ENCODE measurements at places on chromosomes 3 and 15.
A peak's percentile ranks its signal among the peaks of the same experiment; 100 is the strongest.

GRCh38 chr15:70101459-70102113 lies 3.9 kb upstream of the TLE3 start:
- no peak for DNase-seq

- DNase-seq = no peak
These were observed 43.3 kb upstream of the SLCO2A1 start for GRCh38 chr3:134072881-134073582.

DNA sequence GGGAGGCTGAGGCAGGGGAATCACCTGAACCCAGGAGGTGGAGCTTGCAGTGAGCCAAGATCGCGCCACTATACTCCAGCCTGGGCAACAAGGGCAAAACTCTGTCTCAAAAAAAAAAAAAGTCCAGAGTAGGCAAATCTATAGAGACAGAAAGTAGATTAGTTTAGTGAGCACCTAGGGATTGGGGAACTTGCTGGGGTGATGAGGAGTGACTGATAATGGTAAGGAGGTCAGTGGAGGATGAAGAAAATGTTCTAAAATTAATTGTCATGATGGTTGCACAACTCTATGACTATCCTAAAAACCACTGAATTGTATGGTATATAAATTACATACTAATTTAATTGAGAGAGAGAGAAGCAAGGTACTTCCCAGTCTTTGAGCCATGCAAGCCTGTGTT lies 27.8 kb upstream of the LYZL4 start:
- no peak for DNase-seq

GRCh38 chr3:187403768-187404288 lies 35.6 kb downstream of the RTP4 start:
- DNase-seq = no peak

GRCh38 chr3:172256101-172256734 lies 192.0 kb downstream of the GHSR start:
- no peak for DNase-seq

- DNase-seq = no peak
These were observed 17.7 kb downstream of the FRMD4B start for GRCh38 chr3:69368129-69368741.

DNA sequence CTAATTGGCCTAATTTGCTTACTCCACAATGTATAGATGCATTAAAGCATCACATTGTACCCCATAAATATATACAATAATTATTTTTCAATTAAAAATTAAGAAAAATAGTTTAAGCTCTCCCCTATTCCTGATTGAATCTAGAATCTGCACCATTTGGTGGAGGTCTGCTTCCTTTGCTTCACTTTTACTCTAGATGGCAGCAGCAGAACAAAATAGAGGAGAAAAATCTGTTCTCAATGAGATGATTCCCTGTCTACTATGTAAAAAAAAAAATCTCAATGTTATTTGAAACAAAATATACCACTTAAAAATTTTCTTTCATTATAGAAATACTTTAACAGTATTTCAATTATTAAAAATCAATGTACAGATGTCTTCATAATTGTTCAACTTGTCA lies 109.6 kb upstream of the FXR1 start:
- no peak for DNase-seq

GRCh38 chr3:197425485-197426120 lies 127.2 kb upstream of the DLG1 start:
- DNase-seq = no peak

- no peak for DNase-seq
These were observed 78.1 kb upstream of the RNF7 start for GRCh38 chr3:141659821-141660613.

GRCh38 chr3:188918093-188918492 lies 253.7 kb upstream of the TPRG1 start:
- DNase-seq = no peak

GRCh38 chr15:78077871-78078210 lies 330 bp upstream of the TBC1D2B start:
- DNase-seq = no peak

- no peak for DNase-seq
These were observed 52.4 kb downstream of the IL20RB start for GRCh38 chr3:137010137-137010536.

DNA sequence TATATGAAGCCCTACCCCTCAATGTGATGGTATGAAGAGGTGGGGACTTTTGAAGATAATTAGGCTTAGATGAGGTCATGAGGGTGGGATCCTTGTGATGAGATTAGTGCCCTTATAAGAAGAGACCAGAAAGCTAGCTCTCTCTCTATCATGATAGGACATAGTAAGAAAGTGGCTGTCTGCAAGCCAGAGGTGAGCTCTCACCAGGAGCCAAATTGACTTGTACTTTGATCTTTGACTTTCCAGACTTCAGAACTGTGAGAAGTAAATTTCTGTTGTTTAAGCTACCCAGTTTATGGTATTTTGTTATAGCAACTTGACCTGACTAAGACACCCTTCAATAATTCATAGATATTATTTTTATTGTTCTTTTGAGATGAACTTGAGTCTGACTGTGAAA lies 29.9 kb upstream of the MRPL3 start:
- DNase-seq = no peak

GRCh38 chr3:112531358-112531781 lies 30.4 kb downstream of the ATG3 start:
- no peak for DNase-seq

DNA sequence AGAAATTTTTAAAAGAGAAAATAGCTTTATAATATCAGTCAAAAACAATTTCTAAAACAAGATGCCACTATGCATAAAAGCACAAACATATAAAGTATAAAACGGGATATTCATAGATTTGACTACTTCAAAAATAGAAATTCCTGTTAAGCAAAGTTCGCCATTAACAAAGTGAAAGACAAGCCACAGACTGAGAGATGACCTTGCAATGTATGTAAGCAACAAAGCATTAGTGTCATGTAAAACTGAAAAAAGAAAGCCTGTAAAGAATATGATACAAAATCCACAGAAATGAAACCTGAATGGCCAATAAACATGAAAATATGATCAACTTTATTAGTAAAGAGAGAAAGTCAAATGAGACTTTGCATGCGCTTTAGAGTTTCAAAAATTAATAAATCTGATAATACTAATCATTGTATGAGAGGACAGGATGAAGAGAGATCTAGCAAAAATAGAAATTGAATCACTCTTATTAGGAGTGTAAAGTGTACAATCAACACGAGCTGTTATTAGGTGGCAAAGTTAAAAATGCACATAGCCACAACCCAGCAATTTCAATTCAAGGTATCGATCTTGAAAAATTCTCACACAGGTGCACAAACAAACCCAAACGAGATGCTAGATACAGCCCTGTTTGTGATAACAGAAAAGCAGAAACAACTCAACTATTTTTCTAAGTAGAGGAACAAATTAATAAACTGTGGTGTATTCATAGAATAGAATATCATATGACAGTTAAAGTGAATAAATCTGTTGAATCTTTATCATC lies 173.6 kb downstream of the MECOM start:
- no peak for DNase-seq

GRCh38 chr3:38374221-38374620 lies 27.6 kb downstream of the XYLB start:
- peak; percentile 48 for DNase-seq

GRCh38 chr15:99135194-99135593 lies 30.3 kb downstream of the SYNM start:
- no peak for DNase-seq

DNA sequence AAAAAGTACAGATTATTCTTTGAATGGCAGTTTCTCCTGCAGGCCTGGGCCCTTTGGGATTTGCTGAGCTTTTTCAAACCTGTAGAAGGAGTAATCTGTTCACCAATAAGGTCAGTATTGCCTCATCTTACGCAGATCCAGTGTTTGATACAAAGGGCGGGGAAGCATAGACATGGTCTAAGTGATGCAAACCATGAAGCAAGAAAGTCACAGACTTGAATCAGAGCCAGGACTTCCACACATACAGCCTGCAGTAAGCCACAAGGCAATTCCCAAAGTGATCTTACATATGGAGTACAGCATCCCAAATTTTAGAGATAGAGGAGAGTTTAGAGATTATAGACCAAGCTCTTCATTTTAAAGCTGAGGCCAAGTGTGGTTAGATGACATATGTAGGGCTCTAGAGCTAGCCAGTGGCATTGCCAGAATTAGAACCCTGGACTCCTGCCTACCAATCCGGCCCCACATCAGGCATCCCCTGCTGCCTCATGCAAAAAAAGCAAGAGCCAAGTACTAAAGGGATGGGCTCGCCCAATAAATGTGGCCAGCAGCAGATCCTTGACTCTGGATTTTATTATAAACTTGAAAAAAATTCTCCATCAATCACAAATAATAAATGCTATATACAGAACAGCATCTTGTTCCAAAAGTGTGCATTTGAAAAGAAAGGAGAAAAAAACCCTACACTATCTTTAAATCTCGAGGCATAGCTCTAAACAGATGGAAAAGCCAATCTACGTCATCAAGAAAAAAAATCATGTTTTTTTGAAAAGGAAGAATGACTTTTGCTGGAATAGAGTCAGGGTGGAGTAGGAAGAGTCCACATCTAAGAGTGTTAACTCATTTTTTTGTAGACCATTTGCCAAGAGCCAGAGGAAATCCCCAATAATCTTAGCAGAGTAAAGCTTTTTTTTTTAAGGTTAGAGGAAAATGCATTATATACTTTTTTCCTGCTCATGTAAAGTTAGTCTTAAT lies 24.0 kb downstream of the ABI3BP start:
- DNase-seq = no peak

- no peak for DNase-seq
These were observed 3.2 kb downstream of the MAP2K1 start for GRCh38 chr15:66389859-66390381.

DNA sequence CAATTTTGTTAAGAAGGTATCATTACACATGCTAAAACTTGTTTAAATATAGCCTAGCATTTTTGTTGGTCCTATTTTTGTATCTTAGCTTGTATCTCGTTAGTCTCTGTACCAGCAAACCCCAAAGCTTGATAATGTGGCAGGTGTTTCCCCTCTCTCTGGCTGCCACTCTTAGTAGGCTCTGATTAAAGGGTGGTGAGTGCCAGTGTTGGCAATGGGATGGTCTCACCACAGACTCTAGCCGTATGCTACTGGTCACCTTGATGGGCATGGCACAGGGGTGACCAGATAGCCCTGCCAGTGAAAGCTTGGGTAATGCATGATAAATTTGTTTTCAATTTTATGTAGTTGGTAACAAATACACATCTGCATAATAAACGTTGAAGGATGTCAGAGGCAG lies 188.3 kb downstream of the CFAP20DC start:
- no peak for DNase-seq

- no peak for DNase-seq
These were observed 21.4 kb upstream of the PAQR5 start for GRCh38 chr15:69277316-69277715.

DNA sequence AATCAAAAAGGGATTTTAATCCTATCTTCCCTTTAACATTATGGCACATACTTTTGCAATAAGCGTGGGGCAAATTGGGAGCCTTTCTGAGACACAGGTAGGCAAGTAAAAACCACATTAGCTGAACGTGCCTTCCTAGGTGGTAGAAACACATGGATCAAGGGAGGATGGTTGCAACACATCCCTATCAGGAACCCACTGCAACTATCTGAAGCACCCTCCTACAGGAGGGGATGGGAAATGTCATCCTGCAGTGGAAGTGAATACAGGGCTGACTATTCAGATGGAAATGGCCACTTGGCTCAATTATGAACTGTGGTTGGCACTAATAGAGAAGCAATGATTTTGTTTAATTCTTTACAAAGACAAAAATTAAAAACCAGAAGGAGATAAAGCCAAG lies 826.3 kb downstream of the FHIT start:
- no peak for DNase-seq

- no peak for DNase-seq
These were observed 76.9 kb downstream of the CRTC3 start for GRCh38 chr15:90606641-90607040.

GRCh38 chr15:99578809-99579208 lies 13.0 kb downstream of the MEF2A start:
- no peak for DNase-seq

- no peak for DNase-seq
These were observed 214.8 kb downstream of the LSAMP start for GRCh38 chr3:116230431-116231020.

DNA sequence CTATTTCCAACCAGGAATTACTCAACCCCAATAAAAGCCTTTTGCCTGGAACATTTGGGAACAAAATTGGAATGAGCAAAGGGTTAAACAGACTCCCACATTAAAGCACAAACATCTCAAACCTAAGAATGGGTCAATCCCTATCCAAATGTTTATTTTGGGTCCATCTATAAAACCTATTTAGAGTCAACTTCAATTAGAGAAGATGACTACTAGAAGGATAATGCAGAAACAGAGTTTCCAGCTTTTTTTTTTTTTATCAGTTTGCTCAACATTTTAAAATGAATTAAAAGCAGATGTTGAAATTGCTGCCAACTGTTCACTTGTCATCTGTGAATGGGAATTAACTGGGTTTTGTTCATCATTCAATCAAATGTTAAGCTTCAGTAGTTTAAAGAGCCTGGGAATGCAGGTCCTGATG lies 4.1 kb upstream of the TBC1D23 start:
- DNase-seq = no peak

- DNase-seq = no peak
These were observed 341.6 kb downstream of the KCNH8 start for GRCh38 chr3:19489936-19490335.

DNA sequence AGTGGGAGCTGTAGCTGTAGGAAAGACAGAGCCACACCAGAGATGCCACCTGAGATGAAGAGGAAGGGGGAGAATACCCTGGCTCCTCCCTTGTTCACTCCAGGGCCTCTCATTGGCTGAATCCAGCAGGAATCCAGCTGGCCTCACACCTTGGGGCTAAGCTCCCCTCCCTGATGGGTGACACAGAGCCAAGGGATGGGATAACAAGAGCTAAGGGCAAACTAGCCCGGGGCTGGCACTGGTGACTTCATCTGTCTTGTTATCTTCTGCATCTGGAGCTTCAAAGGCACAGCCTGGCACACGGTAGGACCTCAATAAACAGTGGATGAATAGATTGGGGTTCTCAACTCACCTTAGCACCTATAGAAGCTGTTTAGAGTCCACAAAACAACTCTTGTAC lies 13.8 kb upstream of the GATA2 start:
- DNase-seq = no peak

- DNase-seq = no peak
These were observed 942.4 kb downstream of the FHIT start for GRCh38 chr3:60308808-60309207.

DNA sequence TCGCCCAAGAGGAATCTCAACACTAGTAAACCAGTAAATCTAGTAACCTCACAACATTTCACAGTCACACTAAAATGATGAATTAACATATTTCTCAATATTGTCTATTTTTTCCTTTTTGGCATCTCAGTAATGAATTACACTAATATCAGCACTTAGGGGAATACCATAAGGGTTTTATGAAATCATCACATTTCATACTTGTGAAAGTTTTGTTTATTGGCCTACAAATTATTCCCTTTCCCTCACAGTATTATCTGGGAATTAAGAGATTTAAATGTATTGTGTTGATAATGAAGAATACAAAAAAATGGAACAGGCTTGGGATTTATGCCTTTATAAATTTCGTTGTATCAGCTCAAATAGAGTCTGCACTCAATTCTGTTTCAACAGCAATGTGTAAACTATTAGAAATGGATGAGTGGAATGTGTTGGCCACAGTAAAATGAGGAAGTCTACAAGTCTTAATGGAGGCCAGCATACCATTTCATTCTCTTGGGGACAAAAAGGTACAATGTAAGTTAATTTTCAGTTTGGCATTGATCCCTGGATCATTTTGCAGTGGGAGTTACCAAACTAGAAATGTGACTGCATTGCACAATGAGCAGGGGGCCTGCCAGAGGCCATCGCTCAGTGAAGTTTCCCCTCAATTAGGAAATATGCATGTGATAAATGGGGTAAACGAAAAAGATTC lies 195.4 kb downstream of the FMN1 start:
- DNase-seq = no peak

All from stimulated activated CD4-positive, alpha-beta T cell treated with anti-CD3 and anti-CD28 coated beads, TNF-alpha, amount 100 ng/mL, for 24 hours (primary cell).